Hematopoietic multipotent progenitor cell (in vitro differentiated cells): ENCODE measurements at places on chromosomes 2 and 18. TPM values are rescaled to one million over a fixed set of nuclear protein-coding genes. Genes with fewer than 3 reads are reported as not detected.

RAD51AP2 gene
- not detected for total RNA-seq

GPR75 gene
- total RNA-seq = 3.5 TPM

ERLEC1 gene
- total RNA-seq = 31.2 TPM

CLHC1 gene
- 3.8 TPM for total RNA-seq

CFAP53 gene
- 0.27 TPM for total RNA-seq

C2orf76 gene
- 4.0 TPM for total RNA-seq

SERPINB5 gene
- not detected for total RNA-seq
